AG04450 (cell line): ENCODE measurements at places on chromosomes 1 and 21. TPM values are rescaled to one million over a fixed set of nuclear protein-coding genes. Genes with fewer than 3 reads are reported as not detected.
A peak's percentile ranks its signal among the peaks of the same experiment; 100 is the strongest.

DNA sequence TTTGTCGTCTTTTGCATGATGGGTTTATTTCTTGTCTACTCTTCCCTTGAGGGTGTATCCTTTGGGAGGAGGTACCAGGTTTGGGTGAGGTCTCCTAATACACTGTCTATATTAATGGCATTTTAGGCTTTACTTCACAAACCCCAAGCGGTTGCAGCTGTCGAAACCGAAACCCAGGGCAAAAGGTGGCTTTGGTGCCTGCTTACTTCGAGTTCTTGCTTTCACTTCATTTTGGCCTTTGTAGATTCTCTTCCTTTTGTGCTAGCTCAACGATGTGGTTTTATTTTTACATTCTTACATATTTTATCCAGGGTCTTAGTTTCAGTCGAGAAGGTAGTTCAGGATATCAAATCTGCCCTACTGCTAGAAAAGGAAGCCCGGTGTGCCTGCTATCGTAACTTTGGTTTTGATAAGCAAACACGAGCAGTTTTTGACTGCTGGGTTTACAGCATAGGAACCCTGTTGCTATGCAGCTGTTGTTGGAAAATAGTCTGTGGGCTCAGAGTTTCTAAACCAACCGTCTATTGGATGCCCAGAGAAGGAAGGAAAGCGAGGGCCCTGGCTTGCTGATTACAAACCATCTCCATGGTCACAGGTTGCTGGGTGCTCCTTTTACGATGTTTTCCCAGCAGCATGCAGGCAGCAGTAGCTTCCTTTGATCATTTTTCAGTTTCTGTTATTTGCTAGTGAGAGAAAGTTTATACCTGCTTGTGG lies 9.8 kb upstream of the TSPAN2 start:
- DNase-seq, result no peak

GRCh38 chr21:32299695-32300094 lies 1.0 kb downstream of the MRAP start:
- DNase-seq, result no peak

DNA sequence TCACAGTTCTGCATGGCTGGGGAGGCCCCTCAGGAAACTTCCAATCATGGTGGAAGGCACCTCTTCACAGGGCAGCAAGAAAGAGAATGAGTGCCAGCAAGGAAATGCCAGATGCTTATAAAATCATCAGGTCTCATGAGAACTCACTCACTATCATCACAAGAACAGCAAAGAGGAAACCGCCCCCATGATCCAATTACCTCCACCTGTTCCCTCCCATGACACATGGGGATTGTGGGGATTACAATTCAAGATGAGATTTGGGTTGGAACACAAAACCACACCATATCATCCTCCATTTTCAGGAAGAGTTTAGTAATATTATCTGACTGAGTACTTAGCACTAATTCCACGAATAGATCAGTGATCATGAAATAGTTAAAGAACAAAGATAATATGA lies 244.2 kb downstream of the LMO4 start:
- DNase-seq, result no peak

GRCh38 chr21:43985690-43986251 lies 26.3 kb upstream of the TRAPPC10 start:
- no peak for DNase-seq

DNA sequence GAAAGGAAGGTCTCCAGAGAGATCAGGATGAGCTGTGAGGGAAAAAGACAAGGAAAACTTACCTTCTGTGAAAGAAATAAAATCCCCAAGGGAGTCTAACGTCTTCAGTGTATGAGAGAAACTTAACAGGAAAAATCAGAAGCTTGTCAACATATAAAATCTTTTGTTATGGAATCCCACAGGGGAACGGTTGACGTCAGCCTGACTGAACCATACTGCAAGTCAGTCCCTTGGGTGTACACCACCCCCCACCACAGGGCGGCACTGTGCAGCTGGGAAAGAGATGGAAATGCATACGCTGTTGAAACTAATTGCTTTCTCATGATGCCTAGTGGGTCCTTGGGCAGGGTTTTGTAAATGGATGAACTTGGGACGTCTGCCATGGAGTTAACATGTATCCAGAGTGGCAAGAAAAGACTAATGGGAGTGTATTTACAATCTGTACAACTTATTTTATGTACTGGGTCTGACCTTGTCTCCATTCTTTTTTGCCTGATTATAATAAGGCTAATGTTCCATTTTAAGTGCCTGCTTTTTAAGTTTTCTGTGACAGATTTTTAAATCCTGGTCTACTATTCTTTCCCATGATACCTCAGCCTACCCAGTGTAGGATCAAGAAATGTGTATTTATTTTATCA lies 22.7 kb downstream of the UTP25 start:
- no peak for DNase-seq

DNA sequence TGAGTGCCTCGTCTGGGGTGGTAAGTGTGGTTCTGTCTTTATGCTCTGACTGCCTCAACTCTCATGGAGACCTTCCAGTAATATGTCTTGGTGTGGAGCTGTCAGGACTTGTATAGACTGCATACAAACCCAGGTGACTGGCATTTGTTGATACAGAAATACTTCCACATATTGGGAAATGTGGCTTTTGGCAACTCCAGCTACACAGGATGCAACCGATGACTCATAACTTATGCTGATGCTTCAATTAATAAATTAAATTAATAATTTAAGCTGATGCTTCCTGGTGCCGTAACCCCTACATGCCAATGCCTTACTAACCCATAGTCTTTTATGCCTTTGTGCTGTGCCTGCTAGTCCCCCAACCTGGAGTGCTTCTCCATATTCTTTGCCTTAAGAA lies 72.3 kb upstream of the ARTN start:
- no peak for DNase-seq

GRCh38 chr1:76203127-76203526 lies 128.6 kb downstream of the ST6GALNAC3 start:
- no peak for DNase-seq

- DNase-seq, result no peak
These were observed 18.8 kb downstream of the CEP350 start for GRCh38 chr1:179973198-179974110.

DNA sequence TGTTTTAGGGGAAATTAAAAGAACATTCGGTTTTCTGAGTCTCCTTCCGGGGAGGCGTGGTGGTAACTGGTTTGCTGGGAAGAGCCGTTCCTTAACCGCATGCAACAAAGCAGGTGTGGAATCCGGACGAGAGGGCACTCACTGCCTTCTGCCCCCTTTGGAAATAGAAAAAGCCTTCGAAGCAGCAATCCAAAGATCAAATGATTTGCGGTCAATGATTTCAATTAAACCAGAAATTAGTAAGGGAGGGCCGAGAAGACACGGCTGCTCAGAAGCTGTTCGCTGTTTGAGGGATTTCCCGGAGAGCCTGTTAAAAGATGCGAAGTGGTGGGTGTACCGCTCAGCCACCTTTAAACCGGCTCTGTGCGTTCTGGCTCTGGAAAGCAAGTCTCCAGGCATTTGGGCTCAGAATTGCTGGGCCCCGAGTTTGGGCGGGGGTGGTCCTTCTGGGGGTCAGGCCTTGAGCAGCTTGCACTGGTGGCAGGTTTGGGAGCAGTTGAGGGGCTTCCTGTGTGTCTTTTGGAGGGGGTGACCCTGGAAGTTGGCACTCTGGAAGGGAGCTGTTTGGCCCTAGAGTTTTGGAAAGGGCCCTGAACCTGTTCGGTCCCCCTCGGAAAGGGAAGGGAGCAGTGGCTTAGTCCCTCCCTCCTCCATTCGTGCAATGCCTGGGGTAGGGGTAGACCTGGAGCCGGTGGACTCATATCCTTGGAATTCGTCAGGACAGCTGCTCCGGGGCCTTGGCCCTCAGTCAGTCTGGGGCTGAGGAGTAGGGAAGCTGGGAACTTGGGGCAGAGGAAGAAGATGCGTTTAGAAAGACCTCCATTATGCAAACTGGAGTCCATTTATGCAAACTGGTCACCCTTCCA lies 3.1 kb downstream of the SIM2 start:
- DNase-seq, result no peak

DNA sequence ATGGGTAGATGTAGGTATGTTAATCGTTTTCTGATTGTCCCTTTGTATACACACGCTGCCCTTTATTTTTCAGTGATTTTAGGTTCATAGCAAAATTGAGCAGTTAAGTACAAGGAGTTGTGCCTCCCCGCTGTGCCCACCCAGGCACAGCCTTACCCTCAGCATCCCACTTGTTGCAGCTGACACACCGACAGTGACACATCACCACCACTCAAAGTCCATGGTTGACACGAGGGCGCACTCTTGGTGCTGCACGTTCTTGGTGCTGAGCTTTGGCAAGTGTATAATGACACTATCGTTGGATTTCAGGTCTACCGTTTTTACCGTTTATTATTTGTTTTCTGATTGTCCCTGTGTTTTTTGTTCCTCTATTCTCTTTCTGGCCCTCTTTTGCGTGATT lies 15.6 kb downstream of the C1orf159 start:
- no peak for DNase-seq

- no peak for DNase-seq
These were observed 226.9 kb upstream of the TMPRSS15 start for GRCh38 chr21:18630446-18630845.

GRCh38 chr1:228975238-228975907 lies 240.1 kb downstream of the RHOU start:
- no peak for DNase-seq

DNA sequence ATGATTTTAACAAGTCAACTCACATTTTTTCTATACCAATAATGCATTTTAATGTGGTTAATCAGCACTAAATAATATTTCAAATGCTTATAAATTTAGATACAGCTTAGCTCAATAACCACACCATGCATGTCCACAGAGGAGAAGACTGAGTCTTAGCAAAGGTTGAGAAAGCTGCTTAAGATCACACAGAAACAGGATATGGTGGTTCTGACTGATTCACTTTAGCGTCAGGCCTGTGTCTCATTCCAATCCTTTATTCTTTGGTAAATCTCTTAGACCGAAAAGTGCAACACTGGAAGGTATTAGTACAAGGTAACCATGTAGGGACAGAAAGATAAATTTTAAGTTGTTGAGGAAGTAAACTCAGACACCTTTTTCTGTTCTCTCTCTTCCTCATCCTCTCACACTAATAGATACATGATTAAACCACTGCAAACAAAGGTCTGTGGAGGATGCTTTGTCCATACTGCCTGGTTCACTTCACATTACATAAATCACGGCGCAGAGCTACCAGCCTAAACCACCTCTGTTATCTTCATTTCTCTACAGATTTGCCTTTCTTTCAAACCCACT lies 139.0 kb downstream of the DPYD start:
- no peak for DNase-seq

GRCh38 chr1:24285231-24285630 lies 33.9 kb upstream of the GRHL3 start:
- no peak for DNase-seq

- no peak for DNase-seq
These were observed 379.2 kb upstream of the ADAMTS5 start for GRCh38 chr21:27346041-27346448.

DNA sequence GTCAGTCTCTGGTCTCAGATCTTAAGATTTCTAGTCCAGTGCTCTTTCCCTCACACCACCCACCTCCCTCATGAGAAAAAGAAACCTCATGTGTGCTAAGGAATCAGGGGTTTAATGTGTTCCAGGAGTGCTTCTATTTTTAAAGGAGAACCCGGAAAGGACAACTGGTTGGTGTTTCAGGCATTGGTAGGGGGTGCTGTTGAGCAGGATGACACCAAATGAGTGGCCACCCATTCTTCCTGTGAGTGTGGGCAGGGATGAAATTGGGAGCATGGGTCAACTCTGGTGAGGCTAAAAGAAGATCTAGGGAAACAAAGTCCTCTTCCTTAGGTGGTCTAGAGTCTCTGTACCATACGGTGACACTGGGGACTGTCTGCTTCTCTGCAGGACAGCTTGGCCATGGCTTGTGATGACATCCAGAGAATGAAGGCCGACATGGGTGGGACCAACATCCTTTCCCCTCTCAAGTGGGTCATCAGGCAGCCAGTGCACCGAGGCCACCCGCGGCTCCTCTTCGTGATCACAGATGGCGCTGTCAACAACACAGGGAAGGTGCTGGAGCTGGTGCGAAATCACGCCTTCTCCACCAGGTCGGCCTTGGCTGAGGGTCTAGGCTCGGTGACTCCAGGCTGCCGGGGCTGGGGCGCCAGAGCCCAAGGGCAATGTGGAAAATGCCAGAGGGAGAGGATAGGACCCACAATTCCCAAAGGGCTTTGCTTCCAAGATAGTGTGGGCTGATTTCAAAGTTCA lies 39.3 kb downstream of the VWA5B1 start:
- no peak for DNase-seq

DNA sequence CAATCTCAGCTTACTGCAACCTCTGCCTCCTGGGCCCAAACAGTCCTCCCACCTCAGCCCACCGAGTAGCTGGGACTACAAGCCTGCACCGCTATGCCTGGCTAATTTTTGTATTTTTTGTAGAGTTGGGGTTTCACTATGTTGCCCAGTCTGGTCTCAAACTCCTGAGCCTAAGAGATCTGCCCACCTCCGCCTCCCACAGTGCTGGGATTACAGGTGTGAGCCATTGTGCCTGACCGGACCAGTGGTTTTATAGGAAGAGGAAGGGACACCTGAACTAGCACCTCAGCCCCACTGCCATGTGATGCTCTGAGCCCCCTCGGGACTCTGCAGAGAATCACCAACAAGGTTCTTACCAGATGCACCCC lies 4.1 kb downstream of the CRYBG2 start:
- no peak for DNase-seq

GRCh38 chr1:223242382-223242955 lies 99.4 kb upstream of the TLR5 start:
- no peak for DNase-seq

DNA sequence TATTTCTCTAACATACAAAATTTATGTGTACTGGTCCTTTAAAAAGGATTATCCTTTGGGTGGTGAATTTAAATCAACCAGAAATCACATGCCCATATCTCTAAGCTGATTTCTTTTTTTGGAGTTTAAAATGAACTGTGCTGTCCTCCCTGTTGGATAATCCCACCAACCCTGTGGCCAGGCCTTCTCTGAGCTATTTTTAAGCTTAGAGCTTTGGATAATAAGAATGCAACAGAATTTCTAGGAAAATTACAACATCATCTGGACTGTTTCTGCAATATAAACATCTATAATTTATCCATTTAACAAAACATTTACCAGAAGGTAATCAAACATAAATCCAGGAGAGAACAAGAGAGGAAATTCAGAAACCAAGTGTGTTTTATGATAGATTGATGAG lies 88.3 kb downstream of the LRRC40 start:
- DNase-seq, result no peak

- peak; percentile 78 for DNase-seq
These were observed 51.0 kb downstream of the GADD45A start for GRCh38 chr1:67735806-67736627.

GRCh38 chr1:161324020-161324419 lies 9.8 kb downstream of the SDHC start:
- DNase-seq, result no peak

GRCh38 chr1:183403498-183403897 lies 14.7 kb downstream of the NMNAT2 start:
- no peak for DNase-seq

CYYR1 gene
- polyA plus RNA-seq, result not detected in 2 replicates

EPHA10 gene
- polyA plus RNA-seq, result not detected in 2 replicates

C1orf185 gene
- polyA plus RNA-seq, result not detected in 2 replicates

HORMAD1 gene
- not detected in 2 replicates for polyA plus RNA-seq

TEKT2 gene
- 0.12 TPM in 2 replicates for polyA plus RNA-seq

COL11A1 gene
- 8.2 and 8.3 TPM in 2 replicates for polyA plus RNA-seq

HSD3B2 gene
- polyA plus RNA-seq, result not detected in 2 replicates

MROH7 gene
- 0.05 TPM in 1 of 2 replicates, not detected in the other for polyA plus RNA-seq

NPPB gene
- not detected in 2 replicates for polyA plus RNA-seq

ST6GALNAC3 gene
- 1.9 and 2.1 TPM in 2 replicates for polyA plus RNA-seq

CDC20 gene
- 22.8 and 27.5 TPM in 2 replicates for polyA plus RNA-seq

RASSF5 gene
- polyA plus RNA-seq, result 2.3 and 2.4 TPM in 2 replicates

LENEP gene
- 0.21 TPM in 1 of 2 replicates, not detected in the other for polyA plus RNA-seq

COL8A2 gene
- 1.5 and 1.6 TPM in 2 replicates for polyA plus RNA-seq

OR2M3 gene
- polyA plus RNA-seq, result not detected in 2 replicates

PIGK gene
- polyA plus RNA-seq, result 34.7 and 48.8 TPM in 2 replicates

FMO4 gene
- polyA plus RNA-seq, result 0.46 and 1.2 TPM in 2 replicates

LAX1 gene
- polyA plus RNA-seq, result not detected in 2 replicates
